ENCODE measurements at places on chromosomes 6 and 20.

GRCh38 chr6:114064862-114065261 is 93.9 kb upstream of the HDAC2 start:
- DNase-seq = no peak

- peak; percentile 96 for DNase-seq
Observed at GRCh38 chr20:44204156-44204831, 6.3 kb downstream of the OSER1 start.

DNA sequence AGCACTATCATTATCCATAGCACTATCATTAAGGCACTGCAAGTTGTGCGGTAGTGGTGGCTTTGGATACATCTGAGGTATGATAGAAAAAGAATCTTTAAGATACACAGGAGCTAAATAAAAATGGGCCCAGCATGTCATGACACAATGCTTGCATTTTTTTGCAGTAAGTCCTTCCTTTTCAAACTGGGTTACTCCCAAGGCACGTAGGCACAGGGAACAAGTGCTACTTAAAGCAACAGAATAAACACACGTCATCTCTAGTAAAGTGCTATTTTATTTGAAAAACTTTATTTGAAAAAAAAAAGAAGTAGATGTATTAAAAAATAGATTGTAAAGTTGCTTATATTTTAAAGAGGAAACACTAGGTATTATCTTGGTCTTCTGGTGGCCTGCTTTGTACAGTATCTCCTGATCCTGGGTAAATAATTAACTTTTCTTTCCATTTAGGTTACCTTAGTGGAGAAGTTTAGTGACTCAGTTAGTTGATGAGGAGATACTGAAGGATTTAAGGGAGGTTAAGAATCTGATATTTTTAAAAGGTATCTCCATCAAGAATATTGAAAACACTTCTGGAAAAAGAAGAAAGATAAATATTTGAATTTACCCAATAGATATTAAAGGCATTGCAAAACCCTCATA is 129.6 kb downstream of the EDN1 start:
- peak; percentile 27 for DNase-seq

GRCh38 chr6:125781314-125781868 is 9.4 kb upstream of the NCOA7 start:
- DNase-seq = no peak

- no peak for DNase-seq
Observed at GRCh38 chr6:57182017-57182432, 9.9 kb downstream of the BAG2 start.

- DNase-seq = no peak
Observed at GRCh38 chr20:60263725-60264709, 305.8 kb downstream of the CDH26 start.

- no peak for DNase-seq
Observed at GRCh38 chr6:135796643-135797305, 54.7 kb upstream of the PDE7B start.

GRCh38 chr6:26020329-26021000 is 57.9 kb downstream of the TRIM38 start:
- peak; percentile 72 for DNase-seq

- DNase-seq = no peak
Observed at GRCh38 chr6:33126101-33126714, 50.4 kb downstream of the HLA-DPB1 start.

GRCh38 chr6:32852844-32853540 is 512 bp downstream of the TAP1 start:
- peak; percentile 41 for DNase-seq

GRCh38 chr6:109373762-109374161 is 8.5 kb downstream of the CD164 start:
- DNase-seq = no peak

GRCh38 chr6:121523628-121524027 is 88.2 kb downstream of the GJA1 start:
- no peak for DNase-seq

- DNase-seq = no peak
Observed at GRCh38 chr20:50415021-50415515, 95.1 kb upstream of the PTPN1 start.

DNA sequence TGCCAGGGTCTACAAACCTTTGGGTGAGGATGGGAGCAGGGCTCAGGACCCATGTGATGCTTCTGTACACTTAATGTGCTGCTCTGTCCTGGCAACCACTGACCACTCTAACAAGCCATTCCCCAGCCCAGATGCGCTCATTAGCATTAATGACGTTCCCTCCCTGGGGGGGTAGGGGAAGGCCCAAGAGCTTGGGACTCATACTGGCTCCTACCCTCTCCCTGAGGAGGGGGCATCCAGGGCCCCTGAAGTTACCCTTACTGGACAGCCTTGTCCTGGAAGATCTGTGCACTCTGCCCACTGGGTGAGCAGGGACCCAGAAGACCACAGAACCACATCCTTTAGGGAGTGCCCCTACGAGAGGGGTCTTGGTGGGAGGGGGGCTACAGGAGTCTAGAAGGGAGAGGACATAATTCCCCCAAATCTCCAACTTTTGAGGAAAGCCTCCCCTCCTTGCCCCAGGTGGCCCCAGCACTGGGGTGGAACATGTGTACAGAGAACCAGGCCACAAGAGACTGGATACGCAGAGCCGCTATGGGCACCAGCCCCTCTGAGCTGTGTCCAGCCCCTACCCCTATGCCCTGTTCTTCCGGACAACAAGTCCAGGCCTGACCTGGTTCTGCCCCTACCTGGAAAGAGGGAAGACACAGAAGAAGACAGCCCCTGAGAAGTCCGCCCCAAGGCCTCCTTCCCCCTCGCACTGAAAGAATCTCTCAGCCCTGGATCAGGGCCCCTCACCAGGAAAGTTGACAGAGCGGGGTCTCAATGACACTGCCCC is 1.4 kb downstream of the TEAD3 start:
- DNase-seq = no peak
